Activated CD4-positive, alpha-beta T cell treated with anti-CD3 and anti-CD28 coated beads, Interleukin-2, amount 10 ng/mL, durations not matched to agents 7 days and 5 days (primary cell): ENCODE measurements at places on chromosomes 6 and 20. TPM values are rescaled to one million over a fixed set of nuclear protein-coding genes. Genes with fewer than 3 reads are reported as not detected.

ITPR3 gene
- 65.8 TPM for total RNA-seq

FAXC gene
- total RNA-seq = 0.07 TPM

LY6G5C gene
- 1.7 TPM for total RNA-seq

POU5F1 gene
- not detected for total RNA-seq

TP53TG5 gene
- not detected for total RNA-seq

CLDN20 gene
- total RNA-seq = not detected

BRD2 gene
- 334 TPM for total RNA-seq

- DNase-seq = peak; percentile 8
Measured at GRCh38 chr6:133707456-133707855, 181.5 kb upstream of the TCF21 start.

- no peak for DNase-seq
Measured at GRCh38 chr6:11246722-11247121, 14.3 kb upstream of the NEDD9 start.

- no peak for DNase-seq
Measured at GRCh38 chr20:64211874-64212658, 43.5 kb upstream of the PCMTD2 start.

GRCh38 chr6:159181914-159182313, 12.7 kb downstream of the FNDC1 start:
- DNase-seq = no peak

GRCh38 chr20:15645816-15646215, 927.4 kb downstream of the KIF16B start:
- no peak for DNase-seq

- no peak for DNase-seq
Measured at GRCh38 chr6:144769142-144769541, 484.0 kb downstream of the UTRN start.

- DNase-seq = no peak
Measured at GRCh38 chr6:170111141-170111664, 179.7 kb downstream of the DLL1 start.

GRCh38 chr6:139378882-139379341, 4.5 kb upstream of the CITED2 start:
- DNase-seq = no peak

- DNase-seq = no peak
Measured at GRCh38 chr20:53074811-53075314, 102.7 kb downstream of the TSHZ2 start.

GRCh38 chr6:149414009-149414408, 13.9 kb downstream of the SUMO4 start:
- no peak for DNase-seq

DNA sequence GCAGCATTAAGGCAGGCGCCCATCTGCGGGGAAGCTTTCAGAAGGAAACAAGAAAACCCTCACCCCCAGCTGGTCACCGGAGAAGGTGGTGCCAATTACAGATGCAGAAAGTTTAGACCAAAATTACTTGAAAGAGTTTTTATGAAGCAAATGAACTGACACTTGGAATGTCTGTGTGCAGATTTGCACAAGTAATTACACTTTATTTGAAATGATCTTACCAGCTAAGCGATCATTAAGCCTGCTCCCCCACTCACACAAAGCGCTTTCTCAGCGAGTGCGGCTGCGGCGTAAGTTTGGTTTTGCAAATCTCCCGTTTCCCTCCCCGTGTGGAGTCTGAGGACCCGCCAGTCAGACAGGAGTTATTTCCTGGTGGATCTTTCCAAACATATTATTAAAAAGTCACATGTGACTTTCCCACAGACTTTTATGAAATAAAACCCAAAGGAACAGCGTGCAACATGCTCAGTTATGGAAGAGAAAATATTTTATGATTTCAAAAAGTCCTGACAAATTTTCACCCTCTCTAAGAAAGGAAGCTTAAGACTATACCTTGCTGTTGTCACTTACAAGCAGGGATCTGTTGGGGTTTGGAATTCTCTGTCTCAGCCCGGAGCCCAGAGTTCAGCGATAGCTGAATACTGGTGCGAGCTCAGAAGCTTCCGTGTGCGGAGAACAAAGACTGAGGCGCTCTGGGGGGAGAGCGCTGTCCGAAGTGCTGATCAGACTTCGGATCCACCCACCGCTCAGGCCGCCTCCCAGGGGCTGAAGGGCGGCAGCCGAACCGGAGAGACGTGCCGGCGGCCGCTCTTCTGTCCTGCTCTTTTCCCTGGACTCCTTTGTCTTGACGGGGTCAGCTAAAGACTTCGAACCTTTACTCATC, 2.7 kb upstream of the MYT1 start:
- peak; percentile 47 for DNase-seq

GRCh38 chr6:148599967-148600426, 146.8 kb upstream of the UST start:
- DNase-seq = no peak

- no peak for DNase-seq
Measured at GRCh38 chr6:131132360-131132759, 2.9 kb upstream of the AKAP7 start.

DNA sequence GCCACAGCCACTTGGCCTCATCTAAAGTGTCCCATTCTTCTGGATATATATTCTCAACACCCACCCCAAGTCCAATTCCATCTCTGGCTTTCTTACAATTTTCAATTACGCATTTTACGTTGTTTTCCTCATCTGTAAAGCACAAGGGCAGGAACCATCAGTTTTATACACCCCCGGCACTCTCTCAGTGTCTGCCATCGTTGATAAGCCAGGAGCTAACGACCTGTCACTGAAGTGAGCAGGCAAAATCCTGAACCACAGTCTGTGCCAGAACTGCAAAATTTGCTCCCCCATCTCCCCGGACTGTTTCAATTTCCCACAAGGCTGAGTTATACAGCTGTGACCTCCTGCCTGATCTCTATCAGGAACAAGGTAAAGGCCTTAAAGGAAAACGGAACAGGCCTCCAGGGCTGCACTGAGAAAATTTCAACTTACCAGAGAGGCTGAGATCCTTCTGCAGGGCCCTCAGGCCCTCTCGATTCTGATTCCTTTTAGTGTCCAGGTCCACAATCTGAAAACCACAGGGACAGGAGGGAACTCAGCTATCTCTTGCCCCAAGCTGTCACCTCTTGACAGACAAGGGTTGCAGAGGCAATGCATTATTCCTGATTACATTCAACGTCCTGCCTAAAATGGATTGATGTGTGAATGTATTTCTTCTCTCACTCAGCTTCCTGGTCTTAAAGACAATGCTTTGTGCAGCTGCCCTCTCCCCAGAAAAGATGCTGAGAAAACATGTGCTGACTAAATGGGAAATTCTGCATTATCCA, 1.8 kb downstream of the PDRG1 start:
- no peak for DNase-seq

DNA sequence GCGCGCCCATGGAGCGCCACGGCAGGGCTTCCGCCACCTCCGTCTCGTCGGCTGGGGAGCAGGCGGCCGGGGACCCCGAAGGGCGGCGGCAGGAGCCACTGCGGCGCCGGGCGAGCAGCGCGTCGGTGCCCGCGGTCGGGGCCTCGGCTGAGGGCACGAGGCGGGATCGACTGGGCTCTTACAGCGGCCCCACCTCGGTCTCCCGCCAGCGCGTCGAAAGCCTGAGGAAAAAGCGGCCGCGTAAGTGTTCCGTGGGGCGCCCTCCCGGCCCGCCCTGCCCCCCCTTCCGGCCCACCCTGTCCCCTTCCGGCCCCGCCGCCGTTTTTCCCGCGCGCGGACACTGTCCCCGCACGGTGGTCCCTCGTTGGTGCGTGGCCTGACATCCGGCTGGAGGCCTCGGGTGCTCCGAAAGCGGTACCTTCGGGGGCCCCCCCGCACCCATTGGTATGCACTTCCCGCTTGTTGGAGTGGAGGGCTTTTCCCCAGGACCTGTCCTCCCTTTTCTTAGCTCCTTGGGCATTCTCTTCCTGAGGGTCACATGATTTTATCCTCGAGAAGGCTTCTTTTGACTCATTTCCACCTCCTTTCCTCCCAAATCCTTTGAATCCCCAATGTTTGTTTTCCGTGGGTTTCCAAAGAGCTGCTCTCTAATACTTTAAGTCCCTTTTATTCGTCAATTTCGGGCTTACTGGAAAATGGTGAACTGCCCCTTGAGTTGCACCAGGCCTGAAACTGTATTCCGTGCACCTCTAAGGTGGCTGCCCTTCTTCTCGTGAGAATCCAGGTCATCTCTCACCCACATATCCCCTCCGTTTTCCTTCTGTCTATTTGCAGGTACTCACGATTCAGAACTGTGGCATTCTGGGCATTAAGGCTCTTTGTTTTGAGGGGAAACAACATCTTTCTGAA, 556 bp downstream of the PANK2 start:
- peak; percentile 45 for DNase-seq

DNA sequence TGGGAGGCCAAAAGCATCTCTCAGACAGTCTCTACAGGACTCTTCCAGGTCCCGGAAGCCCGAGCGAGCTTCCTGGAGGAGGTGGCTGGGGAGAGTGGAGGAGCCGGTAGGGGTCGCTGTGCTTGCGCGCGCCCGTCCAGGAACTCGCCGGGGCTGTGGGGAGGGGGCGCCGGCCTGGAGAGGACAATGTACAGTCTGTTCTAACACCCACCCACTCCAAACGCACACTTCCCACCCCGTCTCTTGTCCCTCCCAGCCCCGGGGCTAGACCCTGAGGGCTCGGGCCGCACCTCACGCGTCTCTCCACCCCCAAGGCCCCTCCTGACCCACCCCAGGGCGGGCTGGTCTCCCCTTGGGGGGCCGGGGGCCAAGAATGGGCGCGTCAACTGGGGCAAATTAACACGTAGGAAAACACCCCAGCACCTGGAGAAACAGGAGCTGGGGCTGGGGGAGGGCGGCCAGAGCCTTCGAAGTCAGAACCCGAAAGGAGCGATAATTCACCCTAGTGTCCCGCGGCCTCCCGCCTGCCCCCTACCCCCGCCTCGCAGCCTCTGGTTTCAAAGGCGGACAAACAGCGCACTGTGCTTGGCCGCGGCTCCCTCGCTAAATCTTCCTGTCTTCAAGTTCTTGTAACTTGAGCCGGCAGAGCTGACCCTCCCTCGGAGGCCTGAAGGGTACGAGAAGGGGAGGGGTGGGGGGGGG, 103.2 kb upstream of the FOXP4 start:
- DNase-seq = no peak

DNA sequence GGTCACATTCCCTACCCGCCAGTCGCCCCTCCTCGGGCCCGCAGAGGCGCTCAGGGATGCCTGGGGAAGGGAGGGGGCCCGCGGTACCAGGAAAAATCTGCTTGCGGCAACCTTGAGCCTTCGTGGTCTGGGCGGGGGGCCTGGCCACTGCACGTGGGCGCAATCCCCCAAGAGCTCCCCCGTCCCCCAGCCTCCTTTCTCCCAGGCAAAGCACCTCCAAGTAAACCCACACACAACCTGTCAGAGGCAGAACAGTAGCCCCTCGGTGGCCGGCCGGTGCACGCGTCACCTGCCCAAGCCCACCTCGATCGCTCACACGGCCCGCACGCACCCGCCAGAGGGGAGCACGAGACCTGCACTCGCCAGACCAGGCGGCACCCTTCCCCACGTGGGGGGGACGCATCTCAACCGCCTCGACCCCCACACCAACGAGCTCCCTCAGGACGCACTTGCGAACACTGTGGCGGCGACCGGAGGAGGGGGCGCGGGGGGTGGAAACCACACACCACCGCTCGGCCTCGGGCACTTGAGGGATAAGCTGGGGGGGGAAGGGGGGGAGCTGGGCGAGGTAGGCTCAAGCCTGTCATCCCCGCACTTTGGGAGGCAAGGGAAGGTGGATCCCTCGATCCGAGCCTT, 1955.7 kb upstream of the DEFB115 start:
- no peak for DNase-seq

DNA sequence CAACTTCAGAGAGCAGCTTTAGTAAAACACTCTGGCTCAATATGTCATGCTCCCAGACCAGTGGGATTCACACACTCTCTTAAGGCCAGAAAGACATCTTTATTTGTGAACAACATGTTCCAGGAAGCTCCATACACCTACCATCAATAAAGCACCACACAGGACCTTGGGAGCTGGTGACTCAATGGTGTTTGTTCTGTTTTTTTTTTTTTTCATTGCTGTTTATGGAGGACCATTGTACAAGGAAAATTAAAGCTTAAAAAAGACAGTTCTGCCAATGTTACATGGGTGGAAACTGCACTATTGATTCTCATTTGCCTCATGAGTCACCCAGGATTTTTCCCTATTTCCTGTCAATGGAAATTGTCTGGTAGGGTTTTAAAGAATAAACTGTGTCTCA, 36.3 kb upstream of the TENT5A start:
- DNase-seq = no peak

DNA sequence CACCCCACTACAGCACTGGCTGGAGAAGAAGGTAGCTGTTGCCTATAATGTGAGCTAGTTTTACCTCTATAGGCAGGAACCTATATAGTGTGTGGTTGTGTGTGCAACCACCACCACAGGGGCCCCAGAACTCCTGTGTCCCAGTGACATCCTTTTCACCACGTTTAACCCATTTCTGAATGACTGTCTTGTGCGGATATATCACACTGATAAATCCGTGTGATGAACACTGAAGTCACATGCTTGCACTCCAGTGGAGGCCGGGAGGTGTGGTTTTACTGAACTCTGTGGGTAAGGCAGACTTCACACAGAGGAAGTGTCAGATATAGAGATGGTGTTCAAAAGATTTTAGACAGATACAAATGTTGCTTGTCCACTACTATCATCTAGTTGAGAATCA, 32.5 kb downstream of the SDHAF4 start:
- DNase-seq = peak; percentile 67

- DNase-seq = no peak
Measured at GRCh38 chr20:49112596-49113274, 66.6 kb downstream of the CSE1L start.

DNA sequence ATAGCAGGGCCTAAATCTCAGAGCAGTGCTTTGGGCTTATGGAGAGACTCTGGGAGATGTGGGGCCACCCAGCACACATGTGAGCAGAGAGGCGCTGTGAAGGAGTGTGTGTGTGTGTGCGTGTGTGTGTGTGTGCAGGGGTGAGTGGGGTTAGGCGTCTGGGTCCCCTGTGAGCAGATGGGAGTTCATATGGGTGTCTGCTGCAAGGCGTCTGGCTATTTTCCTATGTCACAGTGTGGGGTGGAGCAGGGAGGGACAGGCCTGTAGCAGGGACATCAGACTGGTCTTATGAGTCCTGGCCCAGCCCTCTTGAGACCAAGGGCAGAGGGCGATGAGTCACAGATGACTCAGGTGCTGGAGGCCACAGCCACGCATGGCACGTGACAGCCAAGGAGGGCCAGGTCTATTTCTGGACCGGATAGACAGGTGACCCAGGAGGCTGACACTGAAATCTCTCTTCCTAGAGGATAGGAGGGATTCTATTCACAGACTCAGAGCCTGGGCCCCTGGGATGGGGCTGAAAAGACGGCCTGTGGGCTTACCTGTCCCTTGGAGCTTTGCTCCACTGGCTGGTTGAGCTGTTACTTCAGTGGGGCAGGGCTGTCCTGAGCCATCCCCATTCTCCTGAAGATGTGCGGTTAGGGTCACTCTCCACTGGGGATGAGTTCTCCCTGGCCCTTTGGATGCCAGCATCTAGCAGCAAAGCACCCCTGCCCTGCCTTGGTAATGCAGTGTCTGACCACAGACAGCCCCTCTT, 28.9 kb downstream of the VEGFA start:
- DNase-seq = no peak
